ENCODE measurements at places on chromosomes 16 and 17.

DNA sequence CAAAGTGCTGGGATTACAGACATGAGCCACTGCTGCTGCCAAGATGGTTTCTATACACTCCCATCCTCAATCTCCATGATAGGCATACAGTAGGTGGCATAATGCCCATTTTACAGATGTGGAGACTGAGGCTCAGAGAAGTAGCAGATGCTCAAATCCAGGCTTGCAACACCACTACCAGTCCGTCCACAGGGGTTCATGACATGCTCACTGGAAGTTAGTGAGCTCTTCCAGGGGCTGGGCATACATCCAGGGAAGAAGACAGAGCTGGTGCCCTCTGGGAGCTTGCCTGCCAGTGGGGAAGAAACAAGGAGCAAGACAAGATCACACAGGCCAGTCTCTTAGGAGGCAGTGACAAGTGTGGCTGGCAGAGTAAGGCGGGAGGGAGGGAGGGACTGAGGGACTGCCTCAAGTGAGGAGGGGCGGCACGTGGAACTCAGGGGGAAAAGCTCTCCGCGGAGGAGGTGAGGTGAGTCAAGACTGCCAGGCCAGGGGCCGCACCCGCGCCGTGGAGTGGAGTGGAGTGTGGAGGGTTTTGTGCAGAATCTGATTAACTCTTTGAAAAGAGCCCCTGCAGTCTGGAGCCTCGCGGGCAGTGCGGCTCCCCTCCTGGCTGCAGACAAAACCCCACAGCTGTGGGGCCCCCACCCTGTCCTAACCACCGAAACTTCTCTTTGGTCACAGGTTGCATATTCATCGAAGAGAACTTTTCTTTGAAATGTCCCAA lies 27.9 kb downstream of the SREBF1 start:
- no peak for DNase-seq

DNA sequence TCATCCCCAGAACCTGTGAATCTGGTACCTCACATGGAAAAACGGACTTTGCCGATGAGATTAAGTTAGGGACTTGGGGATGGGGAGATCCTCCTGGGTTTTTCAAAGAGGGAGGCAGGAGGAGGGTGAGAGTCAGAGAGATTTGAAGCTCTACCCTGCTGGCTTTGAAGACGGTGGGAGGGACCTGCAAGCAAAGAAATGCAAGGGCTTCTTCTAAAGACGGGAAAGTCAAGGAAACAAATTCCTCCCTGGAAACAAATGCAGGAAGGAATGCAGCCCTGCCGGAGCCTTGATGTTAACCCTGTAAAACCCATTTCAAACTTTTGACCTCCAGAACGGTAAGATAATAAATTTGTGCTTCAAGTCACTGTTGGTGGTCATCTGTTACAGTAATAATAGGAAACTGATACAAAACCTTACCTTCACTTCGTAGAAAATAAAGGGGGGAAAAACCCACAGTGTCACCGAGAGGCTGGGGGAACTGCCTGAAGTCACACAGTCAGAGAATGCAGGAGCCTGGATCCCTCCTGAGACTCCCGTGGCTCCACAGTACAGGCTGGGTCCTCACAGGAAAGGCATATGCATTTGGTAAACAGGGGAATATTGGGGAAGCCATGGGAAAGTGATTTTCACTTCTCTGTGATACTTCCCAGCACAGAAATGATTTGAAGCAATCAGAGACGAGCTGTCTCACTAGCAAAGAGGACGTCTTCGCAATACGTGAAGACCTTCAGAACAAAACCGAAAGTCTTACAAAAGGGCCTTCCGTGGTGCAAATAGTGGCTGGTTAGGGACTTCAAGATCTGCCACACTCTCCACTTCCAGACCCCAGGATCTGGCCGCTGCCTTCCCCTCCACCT lies 58.9 kb upstream of the CLEC3A start:
- DNase-seq = no peak

DNA sequence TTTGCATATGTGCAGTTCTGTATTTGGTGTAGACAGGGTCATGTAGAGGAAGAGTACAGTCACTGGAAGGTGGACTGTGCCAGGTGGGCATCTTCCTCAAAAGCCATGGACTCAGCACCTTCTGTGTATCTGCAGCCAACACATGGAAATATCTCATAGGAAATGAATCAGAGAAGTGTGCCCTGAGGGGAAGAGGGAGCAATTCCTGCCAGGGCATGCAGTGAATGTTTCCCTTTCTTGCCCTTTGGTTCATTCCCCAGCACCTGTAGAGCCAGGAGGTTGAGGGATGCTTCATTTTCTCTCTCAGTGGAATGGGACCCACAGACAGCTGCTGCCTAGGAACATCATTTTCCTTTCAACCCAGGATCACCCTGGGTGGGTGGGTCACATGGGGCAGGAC lies 146.1 kb upstream of the HSBP1 start:
- no peak for DNase-seq

- DNase-seq = no peak
Observed at GRCh38 chr17:35918665-35919064, 11.9 kb downstream of the RDM1 start.

GRCh38 chr17:56739376-56739775 lies 94.3 kb downstream of the C17orf67 start:
- DNase-seq = no peak

DNA sequence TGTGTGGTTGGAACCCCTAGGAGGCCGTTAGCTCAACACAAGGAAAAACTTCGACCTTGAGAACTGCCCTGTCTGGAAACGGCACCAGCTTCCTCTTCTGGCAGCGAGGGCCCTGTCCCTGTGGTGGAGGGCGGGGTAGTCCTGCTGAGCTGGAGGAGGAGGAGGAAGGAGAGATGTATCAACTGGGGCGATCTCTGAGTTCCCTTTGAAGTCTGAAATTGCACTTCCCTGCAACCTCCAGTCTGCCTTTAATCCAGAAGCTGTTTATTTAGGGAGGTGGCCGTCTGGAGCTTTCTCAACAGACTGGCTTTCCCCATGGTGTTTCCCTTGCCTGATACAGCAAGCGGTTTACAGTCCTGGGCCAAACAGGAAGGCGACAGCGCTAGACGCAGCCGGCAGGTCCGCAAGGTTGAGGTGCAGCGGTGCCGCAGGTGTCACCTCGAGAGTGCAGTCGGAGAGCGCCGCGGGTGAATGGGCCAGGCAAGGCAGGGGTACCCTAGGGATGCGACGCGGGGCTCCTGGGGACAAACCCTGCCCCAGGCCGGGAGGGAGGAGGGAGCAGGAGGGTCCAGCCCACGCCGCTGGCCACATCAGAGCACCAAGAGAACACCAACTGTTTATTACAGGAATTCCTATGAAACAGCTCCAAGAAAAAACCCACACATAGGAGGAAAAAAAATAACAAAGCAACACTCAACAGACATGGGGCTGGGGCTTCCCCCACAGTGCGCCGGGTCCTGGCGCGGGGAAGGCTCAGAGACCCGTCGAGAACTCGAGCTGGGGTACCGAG lies 11.4 kb upstream of the MRPS23 start:
- no peak for DNase-seq

DNA sequence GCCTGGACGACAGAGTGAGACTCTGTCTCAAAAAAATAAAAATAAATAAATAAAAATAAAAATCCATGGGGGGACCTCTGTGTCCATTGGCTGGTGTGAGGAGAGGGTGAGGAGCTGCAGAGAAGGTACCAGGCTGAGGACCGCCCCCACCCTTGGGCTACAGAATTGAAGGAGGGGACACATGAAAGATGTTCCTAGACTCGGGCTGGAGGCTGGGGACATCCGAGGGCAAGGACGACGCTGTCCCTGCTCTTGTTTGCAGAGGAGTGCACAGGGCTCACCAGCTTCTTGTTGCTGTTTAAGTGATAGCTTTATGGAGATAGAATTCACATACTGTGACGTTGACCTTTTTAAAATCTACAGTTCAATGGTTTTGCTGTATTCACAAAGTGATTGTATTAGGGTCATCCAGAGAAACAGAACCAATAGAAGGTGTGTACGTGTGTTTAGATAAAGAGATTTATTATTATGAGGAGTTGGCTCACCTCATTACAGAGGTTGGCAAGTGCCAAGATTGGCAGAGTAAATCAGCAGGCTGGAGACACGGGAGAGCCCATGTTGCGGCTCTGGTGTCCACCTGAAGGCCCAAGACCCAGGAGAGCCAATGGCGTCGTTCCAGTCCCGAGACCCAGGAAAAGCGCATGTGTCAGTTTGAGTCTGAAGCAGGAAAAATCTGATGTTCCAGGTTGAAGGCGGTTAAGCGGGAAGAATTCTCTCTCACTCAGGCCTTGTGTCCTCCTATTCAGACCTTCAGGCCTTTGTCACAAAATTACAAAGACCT lies 320.7 kb downstream of the SEC14L1 start:
- DNase-seq = no peak

DNA sequence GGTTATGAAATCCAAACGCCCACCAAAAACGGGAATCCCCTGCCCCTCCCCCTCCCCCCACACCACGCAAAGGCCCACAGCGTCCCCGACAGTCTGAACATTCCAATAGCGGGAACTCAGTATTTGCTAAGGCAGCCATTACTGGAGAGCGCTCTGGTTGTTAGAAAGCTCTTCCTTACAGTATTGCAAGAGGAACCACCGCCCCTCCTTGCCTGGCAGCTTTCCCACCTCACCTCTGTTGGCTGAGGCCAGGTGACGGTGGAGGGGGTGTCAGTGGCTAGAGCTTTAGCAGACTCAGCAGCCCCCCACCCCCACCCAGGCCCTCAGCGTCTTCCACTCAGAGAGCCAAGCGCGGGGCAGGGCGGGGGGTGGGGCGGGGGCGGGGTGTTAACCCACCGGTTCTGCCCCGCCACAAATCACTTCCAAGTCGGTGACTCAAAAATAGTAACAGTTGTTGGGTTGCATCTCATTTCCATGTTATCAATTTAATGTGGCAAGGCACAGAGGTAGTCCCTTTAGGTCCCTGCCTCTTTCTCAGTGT lies 2.2 kb upstream of the PLEKHH3 start:
- DNase-seq = peak; percentile 59

GRCh38 chr17:74128456-74129211 lies 74.8 kb upstream of the RPL38 start:
- DNase-seq = no peak

DNA sequence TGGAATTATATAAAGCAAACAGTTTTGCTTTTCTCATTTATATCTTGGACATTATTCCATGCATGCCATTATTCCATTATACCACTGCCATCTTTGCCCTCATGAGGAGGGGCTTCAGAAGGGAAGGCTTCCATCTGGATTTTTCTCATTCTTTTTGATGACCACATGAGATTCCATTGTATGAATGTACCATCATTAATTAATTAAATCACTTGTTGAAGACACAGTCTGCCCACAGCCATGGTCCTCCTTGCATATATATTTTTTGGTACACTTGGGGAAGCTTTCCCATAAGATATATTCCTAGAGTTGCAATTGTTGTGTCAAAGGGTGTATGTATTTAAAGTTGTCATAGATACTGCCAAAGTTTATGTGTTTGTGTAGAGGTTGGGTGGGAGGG lies 7.1 kb downstream of the ARL4D start:
- DNase-seq = no peak

GRCh38 chr17:65293584-65294180 lies 156.5 kb downstream of the RGS9 start:
- no peak for DNase-seq

GRCh38 chr16:88920618-88921590 lies 54.4 kb upstream of the PABPN1L start:
- no peak for DNase-seq

DNA sequence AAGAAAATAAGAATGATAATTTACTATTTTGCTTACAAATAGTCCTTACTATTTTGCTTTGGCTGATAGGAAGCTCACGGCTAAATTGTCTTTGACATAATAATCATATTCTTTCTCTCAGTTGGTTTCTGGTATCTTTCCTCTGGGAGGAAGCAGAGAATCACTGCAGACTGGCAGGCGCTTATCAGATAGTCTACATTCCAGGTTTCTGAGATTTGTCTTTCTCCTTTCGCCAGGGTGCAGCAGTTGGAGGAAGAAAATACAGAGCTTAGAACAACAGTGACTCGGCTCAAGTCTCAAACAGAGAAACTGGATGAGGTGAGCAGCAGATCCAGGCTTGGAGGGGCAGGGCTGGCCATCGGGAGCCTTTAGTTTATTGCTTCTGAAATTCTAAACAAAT lies 136.1 kb downstream of the RAB11FIP4 start:
- no peak for DNase-seq

DNA sequence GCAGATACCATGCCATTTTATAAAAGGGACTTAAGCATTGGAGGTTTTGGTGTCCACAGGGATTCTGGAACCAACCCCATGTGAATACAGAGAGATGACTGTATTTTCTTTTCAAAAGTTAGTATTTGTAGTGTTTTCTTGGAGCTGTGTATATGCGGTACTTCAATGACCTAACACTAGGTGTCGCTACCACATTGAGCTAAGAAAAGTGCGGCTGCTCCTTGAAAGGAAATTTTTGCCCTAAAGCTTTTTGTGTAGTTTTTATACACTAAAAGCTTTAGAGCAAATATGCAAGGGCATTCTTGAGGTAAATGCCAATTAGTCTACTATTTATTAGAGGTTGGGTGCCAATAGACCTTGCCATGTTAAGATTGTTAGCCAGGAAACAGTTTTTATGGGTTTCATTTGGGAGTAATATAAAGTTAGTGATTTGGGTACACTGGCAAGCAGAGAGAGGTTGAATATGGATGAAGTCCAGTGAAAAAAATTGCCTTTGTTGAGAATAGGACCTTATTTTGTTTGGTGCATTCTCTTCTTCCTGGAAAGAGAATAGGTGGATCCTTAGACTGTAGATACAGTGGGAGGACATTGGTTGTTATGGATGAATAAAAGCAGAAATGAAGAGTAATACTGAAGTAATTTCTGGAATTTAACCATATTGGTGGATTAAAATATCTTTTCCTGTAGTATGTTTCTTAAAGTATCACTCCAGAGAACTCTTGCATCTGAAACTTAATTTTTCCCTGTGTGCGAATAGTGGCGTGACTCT lies 43.3 kb downstream of the BCAS3 start:
- no peak for DNase-seq

- no peak for DNase-seq
Observed at GRCh38 chr17:75404223-75404730, 1.2 kb downstream of the GRB2 start.

- no peak for DNase-seq
Observed at GRCh38 chr17:63698886-63699637, 863 bp downstream of the LIMD2 start.

GRCh38 chr16:30621765-30622164 lies 11.6 kb upstream of the ZNF689 start:
- no peak for DNase-seq

DNA sequence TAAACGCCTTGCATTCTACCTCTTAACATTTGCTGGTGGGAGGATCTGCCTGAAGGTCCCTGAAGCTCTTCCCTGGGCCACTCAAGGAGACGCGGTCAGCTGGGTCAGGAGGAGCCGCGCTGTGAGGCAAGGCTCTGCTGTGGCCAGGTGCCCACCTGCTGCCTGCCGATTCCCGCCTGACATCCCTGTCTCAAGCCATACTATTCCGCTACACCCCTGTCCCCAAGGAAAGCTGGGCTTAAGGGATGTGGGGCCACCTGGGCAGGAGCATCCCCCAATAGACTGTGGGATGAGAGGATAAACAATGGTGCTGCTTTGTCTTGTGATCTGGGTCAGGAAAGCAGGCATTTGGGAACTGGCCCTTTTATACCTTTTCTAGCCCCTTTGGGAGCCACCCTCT lies 5.1 kb downstream of the TPPP3 start:
- DNase-seq = no peak

DNA sequence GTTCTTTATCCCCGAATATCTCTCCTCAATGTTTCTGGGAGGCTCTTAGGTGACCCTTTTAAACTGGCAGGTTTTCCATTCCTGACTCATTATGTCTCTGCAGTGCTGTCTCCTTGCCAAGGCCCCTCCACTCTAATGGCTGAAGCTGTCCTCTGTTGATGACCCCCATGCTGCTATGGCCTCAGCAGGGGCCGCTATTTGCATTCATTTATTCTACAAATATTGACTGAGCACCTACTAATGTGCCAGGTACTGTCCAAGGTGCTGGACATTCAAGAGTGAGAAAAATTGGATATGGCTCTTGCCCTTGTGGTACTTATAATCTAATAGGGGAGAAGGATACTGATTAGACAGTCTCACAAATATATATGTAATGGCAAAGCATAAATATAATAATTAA lies 55.4 kb downstream of the GP2 start:
- no peak for DNase-seq

Data from breast epithelium (tissue), 4 donors.